ENCODE measurements at places on chromosomes 7 and 10.

GRCh38 chr10:72076756-72077155, 11.6 kb downstream of the SPOCK2 start:
- DNase-seq = no peak

GRCh38 chr7:139830292-139830691, 1.2 kb downstream of the TBXAS1 start:
- DNase-seq = no peak

DNA sequence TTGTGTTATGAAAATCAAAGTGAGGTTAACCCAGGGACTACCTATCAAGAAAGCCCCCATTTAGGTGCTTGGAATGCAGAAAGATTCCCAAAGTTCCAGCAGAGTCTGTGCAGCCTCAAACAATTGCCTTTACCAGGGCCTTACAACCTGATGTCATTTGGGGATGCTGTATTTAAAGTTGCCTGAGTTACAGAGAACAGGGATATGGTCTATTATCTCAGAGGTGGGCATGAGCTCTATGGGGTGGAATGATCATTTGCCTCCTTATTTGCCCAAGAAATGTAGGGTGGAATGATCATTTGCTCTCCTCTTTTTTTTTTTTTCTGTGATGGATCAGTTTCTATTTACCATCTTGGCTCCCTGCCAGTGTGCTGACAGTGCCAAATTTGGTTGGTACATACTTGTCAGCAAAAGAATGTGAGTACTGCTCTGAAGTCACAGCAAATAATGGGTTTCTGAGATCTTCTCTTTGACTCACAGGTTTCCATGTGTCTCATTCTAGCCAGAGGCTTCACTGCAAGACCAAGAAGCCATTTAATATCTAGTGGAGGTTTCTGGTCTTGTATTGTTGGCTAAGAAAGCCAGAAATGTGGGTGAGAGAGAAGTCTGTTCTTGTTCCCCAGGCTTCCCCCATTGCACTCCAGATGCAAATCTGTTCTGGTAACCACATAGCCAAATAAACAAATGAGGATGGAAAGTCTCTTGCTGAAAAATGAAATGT, 45.5 kb upstream of the ZNRF2 start:
- DNase-seq = peak; percentile 52

GRCh38 chr10:1595242-1595600, 142.1 kb downstream of the ADARB2 start:
- no peak for DNase-seq

- DNase-seq = no peak
These were observed 117.7 kb downstream of the ARHGAP21 start for GRCh38 chr10:24606021-24606420.

All from stimulated activated CD8-positive, alpha-beta memory T cell treated with anti-CD3 and anti-CD28 coated beads, Interleukin-4, amount 100 ng/mL, for 48 hours (primary cell).